ENCODE measurements at places on chromosomes 1 and 21.
A peak's percentile ranks its signal among the peaks of the same experiment; 100 is the strongest.

GRCh38 chr1:152621993-152622392, 910 bp downstream of the LCE3A start:
- no peak for DNase-seq

GRCh38 chr1:213369465-213369864, 318.4 kb downstream of the RPS6KC1 start:
- DNase-seq = no peak

GRCh38 chr1:1318131-1318652, 6.3 kb downstream of the INTS11 start:
- peak; percentile 91 for DNase-seq

GRCh38 chr1:182226618-182227017, 165.0 kb downstream of the GLUL start:
- no peak for DNase-seq

- DNase-seq = no peak
Observed at GRCh38 chr1:25631750-25632485, 15.3 kb downstream of the MAN1C1 start.

DNA sequence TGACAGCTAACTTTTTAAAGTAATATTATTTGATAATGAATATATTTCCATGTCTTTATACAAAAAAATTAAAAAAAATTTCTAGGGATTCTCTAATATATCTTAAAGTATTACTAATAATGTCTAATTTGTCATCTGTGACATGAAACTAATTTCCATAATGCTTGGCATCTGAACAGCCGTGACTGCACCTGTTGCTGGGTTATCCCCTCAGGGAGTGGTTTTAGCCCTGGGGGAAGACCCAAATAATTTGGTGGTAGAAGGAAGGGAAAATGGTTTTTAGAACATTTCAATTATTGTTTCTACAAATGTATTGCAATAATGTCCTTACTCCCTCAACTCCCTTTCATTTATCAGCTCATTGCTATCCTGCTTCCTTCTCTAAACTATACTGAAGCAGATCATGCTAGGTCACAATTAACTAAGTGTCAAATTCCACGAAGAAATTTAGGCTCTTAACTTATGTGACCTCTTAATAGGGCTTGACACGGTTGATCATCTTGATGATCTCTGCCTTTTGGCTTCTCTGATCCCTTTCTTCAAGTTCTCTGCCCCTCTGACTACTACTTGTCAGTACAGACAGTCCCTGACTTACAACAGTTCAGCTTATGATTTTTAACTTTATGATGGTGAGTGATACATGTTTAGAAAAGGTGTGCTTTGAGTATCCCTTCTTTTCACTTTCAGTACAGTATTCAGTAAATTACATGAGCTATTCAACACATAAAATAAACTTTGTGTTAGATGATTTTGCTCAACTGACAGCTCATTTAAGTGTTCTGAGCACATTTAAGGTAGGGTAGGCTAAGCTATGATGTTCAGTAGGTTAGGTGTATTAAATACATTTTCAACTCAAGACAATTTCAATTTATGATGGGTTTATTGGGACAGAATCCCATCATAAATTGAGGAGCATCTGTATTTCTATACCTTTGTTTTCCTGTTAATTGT, 26.4 kb upstream of the DPH5 start:
- no peak for DNase-seq

DNA sequence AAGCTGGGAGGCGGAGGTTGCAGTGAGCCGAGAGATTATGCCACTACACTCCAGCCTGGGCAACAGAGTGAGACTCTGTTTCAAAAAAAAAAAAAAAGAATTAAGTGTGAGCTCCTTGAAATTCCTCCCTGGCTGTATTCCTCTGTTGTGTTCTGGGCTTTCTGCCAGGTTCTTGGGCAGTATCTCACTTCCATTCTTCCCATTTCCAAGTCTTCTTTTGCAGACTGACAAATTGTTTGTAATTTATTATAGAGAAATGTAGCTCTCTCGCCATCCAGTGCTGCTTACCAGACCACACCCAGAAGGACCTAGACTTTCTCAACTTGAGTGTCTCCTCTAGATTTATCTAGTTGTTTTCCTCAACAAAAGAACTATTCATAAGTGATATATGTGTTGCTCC, 105.0 kb upstream of the ADGRL2 start:
- DNase-seq = peak; percentile 83

GRCh38 chr1:4690951-4691675, 36.7 kb downstream of the AJAP1 start:
- no peak for DNase-seq

GRCh38 chr21:36753556-36753955, 54.6 kb downstream of the SIM2 start:
- DNase-seq = peak; percentile 82

DNA sequence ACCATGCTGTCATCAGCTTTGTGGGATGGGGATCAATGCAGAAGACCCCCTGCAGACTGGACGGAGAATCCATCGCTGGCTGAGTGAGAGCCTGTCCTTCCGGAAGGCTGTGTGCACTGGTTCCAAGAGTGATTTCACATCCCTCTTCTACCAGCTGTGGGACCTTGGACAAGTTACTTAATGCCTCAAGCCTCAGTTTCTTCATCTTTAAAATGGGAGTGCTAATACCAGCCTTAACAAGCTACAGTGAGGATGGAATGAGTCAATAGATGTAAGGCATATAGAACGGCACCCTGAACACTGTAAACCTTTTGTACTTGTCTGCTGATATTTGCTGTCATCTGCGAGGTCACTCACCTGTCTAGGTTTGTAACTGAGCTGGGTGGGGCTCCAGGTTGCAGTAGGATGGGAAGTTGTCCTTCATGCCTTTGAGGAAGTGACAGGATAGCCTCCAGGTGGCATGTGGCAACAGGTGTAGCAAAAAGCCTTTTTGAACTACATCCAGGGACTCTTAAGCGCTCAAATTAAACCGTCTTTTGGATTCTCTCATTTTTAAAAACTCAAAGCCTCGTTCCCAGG, 27.5 kb downstream of the TMEM51 start:
- DNase-seq = no peak

DNA sequence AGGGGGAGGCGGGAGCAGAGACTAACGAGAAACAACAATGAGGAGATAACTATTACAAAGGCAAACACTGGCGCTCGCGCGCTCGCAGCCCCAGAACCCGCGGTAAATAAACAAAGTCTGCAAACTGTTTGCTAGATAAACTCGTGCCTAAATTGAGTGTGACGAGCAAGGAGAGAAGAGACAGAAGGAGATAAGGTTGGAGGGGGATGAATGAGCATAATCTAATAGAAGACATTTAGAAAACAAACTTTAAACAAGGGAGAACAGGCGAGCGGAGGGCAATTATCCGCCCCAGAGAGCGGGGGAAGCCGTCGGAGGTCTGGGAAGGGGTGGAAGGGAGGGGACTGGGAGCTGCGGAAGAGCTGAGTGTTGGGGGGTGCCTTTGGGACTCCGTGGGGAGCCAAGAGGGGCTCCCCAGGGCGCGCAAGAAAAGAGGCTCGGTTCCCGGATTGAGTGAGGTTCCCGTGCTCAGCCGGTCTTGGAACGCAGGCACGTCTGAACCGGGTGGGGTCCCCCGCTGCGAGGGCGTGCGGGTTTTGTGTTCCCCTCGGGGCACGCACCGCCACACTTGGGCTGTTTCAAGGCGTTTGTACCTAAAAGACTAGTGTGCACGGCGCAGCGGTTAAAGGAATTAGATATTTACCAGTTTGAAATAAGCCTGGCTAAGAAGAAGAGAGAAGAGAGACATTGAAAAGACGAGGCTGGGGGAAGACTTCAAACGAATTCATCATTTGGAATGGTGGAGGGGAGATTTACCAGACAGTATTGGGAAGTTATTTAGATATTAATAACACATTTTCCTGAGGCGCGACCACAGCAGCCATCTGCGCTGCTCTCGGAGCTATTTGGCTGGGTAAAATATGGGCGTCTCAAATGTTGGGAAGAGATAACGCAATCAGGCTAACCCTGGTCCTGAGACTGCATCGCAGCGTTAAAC, 10.6 kb downstream of the PAX7 start:
- no peak for DNase-seq

DNA sequence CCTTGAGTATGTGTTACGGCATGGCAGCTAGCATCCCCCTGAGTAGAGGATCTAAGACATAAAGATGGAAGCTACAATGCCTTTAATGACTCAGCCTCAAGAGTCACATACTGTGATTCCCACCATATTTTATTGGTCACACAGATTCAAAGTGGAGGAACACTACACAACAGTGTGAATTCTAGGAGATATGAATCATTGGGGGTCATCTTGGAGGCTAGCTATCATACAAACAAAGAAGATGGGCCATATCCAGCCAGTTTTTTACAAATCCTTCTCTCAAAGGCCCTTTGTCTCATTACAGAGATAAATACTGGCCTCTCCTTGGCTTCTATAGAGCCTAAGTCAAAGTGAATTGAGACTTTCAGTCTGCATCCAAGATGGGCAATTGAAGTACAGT, 177.0 kb downstream of the TBX15 start:
- no peak for DNase-seq

- peak; percentile 53 for DNase-seq
Observed at GRCh38 chr1:236489710-236490377, 33.9 kb upstream of the LGALS8 start.

DNA sequence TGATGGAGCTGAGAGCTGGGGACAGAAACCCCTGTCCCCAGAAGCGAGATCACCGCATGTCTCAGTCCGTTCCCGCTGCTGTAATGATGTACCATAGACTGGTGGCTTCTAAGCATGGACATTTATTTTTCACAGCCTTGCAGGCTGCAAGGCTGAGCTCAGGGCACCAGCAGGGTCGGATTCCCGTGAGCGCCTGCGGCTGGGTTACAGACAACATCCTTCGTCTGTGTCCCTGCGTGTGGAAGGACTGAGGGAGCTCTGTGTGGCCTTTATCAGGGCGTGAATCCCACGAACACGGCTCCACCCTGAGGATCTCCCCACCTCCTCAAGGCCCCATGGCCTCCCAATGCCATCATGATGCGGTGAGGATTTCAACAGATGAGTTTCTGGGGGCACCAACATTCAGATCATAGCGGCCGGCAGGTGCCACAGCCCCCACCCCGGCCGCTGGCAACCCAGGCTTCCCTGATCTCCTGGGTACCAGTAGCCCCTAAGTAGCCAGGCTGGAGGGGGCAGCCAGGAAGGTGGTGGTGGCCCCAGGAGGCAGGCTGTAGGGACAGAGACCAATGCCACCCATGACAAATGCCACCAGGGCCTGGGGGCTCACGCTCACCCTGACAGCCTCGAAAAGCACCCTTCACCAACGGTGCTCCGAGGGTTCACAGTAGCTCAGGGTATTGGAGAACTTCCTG, 104.4 kb downstream of the CRYAA start:
- DNase-seq = no peak

DNA sequence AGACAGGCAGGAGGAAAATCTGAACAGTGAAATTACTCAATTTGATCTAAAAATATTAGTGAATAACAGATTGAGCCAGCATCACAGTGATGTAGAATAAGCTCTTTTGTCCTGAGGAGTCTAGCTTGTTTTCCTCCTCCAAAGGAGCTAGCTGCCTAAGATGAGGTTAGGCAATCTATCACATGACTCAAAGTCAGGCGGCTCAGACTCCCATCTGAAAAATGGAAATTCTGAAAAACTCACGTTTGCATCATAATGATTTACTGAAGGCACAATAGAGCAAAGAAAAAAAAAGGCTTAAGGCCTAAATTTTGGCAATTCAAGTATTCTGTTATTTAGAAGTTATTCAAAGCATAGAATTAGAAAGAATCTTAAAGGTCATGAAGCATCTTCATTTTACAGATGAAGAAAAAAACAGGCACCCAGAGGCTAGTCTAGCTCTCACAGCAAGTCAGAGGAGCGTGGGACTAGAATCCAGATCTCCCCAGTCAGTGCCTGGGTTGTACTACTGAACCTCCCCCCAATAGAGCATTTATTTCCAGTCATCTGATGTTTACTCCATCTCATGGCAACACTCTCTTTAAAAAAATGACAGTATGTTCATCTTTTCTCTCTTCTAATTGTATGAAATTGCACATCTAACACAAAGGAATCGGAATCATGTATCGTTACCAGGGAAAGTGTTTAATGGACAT, 62.5 kb upstream of the ATF3 start:
- DNase-seq = peak; percentile 44

GRCh38 chr1:37270639-37271038, 203.7 kb upstream of the ZC3H12A start:
- no peak for DNase-seq

GRCh38 chr21:22191581-22191980, 1193.4 kb downstream of the NCAM2 start:
- no peak for DNase-seq

DNA sequence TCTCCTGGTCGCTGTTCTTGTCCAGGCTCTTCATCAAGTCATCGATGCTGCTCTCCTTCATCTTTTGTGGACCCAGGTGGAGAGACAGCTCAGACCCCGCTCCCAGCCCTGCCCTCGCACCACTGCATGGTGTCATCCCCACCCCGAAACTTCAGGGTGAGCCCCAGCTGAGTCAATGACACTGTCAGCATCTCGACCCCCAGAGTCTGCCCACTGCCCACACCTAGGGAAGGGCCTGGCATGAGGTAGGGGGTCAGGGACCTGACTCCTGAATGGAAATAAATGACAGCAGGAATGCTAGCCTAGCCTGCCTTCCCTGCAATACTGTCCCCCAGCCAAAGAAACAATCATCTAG, 1.6 kb upstream of the S100A6 start:
- no peak for DNase-seq

DNA sequence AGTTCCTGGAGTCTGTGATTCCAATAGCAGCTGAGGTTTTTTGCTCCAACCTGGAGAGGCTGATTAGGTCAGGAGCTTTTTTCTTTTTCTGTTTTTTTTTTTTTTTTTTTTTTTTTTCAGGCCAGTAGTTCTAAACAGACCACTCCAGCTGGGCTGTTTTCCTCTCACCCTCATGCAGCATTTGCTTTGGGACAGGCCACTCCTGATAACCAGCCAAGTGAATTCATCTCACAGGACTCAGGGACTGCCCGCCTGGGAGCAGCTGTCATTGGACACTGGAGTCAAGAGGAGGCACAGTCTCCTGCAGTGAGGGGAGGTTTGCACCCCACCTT, 22.9 kb downstream of the PLXNA2 start:
- DNase-seq = no peak

- no peak for DNase-seq
Observed at GRCh38 chr1:43764581-43764980, 57.2 kb downstream of the ST3GAL3 start.

DNA sequence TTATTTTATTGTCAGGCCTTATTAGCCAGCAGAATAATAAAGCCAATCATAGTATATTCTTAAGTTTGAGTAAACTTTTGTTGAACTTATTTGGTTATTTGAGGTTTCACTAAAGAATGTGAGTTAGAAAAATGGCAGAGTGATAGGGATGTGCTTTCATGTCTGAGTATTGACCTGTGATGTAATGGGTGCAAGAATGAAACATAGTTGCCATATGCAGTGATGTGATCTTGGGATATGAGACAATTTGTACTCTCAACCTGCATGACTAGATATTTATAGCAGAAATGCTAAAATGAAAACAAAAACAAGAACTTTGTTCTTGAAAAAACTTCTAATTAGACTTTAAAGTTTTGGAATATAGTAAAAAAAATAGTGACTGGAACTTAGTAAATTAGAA, 97.9 kb downstream of the DISP1 start:
- DNase-seq = peak; percentile 39

Data from EL (cell line).